ENCODE measurements at places on chromosomes 12 and 14.

DNA sequence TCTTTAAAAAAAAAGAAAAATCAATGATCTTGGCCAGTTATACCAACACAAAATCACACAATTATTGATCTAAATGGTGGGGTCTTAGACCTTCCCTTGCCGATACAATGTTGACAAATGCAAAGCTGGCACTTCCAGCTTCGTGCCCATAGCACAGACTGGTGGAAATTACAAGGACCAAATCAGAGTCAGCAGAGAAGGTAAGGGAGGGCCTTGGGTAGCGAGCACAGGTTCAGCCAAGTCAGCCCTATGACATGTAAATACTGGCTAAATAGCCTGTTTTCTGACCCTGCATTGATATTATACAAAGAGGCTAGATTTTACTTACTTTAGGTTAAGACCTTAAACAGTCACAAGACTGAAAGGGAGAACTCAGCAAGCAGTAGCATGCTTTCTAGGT is 30.3 kb upstream of the WDR89 start:
- DNase-seq = no peak

DNA sequence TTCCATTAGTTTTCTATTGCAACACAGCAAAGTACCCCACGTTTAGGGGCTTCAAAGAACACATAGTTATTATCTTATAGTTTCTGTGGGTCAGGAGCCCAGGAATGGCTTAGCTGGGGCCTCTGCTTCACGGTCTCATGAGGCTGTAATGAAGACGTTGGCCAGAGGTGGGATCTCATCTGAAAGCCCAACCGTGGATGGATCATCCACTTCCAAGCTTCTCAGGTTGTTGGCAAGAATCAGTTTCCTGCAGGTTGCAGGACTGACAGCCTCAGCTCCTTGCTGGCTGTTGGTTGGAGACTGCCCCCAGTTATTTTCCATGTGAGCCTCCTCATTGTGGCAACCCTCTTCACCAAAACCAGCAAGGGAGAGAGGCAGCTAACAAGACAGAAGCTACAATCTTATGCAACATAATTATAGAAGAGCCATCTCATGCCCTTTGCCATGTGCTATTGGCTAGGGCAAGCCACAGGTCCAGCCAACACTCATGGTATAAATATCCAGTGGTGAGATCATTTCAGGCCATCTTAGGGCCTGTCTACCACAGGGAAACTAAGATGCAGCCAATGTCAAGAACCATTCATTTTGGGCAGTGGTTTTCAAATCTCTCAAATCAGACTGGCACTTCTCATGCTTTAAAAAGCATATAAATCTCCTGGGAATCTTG is 452.4 kb downstream of the MED13L start:
- DNase-seq = no peak

DNA sequence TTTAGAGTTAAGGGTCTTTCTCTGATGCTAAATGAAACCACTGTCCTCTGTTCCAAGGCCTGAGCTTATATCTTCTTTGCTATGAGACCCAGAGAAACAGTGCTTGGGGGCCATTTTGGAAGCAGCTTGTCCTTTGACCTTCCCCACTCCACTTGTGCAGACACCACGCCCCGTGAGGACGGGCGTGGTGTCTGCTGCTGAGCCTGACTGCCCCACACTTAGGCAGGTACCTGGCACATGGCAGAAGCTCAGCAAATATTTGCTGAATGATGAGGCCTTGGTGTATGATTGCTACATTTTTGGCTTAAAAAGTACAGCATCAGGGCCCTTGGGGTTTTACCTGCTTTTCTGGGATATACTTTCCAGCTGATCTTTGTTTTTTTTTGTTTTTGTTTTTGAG is 69.9 kb downstream of the RASSF3 start:
- no peak for DNase-seq

GRCh38 chr12:64170024-64170423 is 52.1 kb downstream of the KICS2 start:
- no peak for DNase-seq

- no peak for DNase-seq
Observed at GRCh38 chr12:50589650-50590435, 85.1 kb downstream of the DIP2B start.

GRCh38 chr14:80464531-80465149 is 253.3 kb upstream of the DIO2 start:
- no peak for DNase-seq

DNA sequence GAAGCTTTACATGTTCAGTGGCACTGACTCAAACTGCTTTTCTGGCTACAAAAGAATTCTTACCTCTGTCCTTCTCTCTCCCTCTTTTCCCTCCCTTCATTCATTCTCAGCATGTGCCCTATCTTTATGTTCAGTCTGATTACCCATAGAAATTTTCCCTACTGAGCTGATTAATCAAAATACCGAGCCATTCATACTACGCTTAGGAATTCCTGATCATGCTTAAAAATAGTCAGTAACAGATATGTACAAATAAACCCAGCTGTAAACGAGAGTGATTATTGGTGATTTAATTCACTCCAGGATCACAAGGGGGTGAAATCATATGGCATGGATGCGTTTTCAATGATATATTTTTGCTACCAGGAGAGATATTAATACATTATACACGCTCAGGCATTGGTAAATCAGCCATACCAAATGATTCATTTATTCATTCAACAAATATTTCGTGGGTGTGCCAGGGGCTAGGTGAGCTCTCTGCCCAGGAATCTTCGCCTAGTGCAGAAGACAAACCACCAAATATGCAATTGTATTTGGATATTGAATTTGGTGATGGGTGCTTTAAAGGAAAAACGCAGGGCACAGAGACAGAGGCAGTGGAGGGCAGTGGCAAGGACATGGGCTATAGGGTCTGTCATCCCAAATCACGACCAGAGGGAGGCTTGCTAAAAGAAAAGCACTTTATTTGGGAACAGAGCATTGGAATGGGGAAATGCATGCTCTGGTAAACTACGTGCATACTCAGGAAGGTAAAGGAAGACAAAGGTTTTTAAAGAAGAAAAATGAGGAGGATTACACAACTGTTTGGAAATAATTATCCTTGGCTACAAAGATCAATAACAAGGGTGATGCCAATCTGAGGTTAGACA is 13.9 kb upstream of the VRK1 start:
- DNase-seq = no peak

DNA sequence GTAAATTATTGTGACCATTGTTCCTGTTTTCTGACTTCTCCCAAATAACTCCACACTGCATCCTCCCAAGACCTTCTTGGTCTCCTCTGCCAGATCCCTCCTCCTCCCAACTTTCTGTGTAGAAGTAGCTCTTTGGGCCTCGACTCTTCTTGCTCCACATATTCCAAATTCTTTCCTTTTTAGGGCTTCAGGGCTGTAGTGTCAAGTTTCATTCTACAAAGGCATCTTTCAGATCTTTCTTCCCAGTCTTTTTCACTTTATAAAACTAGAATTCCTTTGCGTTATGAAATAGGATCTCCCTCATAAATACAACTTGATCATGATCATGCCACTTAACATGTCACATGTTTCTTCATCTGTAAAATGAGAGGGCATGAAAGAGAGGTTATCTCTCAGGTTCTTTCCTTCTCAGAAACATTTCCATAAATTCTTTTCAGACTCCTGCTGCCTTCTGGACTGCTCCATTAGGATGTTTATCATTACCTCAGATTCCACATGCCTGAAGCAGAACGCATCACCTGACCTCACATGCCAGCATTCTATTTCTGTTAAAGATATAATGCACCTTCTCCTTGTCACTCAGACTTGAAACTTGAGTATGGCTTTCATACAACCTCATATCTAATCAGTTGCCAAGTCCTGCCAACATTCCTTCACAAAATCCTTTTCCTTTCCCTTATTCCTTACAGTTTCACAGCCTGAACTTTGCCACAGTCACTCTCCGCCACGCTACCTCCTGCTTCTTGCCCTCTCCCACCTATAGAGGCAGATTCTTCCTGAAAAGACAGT is 8.5 kb downstream of the SLC38A1 start:
- no peak for DNase-seq

GRCh38 chr14:76644855-76645518 is 116.3 kb upstream of the VASH1 start:
- DNase-seq = no peak

DNA sequence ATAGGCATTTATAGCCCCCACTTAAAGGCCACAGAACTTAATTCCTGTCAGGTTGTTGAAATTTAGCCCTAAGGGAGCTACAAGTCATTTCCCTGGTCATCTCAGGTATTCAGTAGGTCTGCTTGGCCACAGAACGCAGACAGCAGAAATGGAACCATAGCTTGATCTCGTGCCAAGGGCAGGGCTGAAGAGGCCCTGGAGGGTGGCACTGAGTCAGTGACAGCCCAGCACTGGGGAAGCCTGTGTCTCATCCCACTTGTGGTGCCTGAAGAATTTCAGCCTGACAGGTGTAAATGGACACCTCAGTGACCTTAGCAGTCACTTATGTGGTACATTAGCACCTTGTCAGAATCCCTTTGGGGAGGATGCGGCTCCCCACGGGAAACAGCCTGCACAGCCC is 6.6 kb downstream of the PRKAB1 start:
- no peak for DNase-seq

- DNase-seq = no peak
Observed at GRCh38 chr12:114477989-114478395, 72.0 kb upstream of the TBX5 start.

- no peak for DNase-seq
Observed at GRCh38 chr12:59314209-59314608, 281.6 kb upstream of the SLC16A7 start.

- no peak for DNase-seq
Observed at GRCh38 chr12:12432364-12432763, 75.5 kb downstream of the BORCS5 start.

DNA sequence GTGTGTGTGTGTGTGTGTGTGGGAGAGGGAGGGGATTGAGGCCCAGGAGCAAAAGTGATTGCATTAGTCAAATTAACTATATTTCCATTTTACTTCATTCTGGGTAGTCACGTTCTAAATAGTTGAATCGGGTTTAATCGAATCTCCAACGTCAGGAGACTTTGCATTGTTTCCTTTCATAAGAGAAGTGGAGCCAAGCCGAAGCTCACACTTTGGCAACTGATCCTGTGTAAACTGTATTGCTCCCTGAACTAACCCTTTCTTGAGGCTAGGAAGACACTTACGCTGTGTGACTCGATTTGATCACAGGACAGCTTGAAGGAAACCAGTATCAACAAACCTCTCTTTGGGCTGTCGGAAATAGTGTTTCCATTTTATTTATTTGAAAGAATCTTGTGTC is 363.4 kb upstream of the ATP2B1 start:
- no peak for DNase-seq

DNA sequence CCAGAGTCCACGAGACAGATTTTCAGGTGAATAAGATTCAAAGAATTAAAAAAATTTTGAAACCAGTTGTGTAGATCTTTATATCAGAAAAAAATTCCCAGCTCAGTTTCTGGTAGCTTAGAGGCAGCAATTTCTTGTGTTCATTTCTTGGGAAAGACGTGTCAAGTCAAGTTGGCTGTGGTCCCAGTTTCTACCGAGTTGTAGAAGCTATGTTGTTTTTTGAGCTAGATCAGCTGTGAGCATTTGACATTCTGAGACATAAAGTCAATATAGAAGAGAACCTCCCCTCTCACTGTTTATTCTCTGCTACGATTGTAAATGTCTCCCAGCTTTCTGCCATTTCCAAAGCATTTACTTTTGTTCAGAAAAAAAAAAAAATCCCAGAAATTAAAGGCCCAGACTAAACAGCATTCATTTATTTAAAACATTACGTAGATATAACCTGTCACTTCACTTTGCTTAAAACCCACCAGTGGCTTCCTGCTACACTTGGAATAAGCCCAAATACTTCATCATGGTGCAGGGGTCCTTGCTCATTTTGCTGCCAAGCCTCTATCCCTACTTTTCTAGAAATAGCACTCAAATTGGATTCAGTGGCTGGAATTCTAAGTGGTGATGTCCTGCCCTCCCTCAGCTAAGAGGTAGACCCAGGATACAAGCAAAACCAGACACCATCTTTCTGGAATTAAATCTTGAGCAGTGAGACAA is 20.6 kb upstream of the PYGL start:
- DNase-seq = no peak

- DNase-seq = no peak
Observed at GRCh38 chr12:49146406-49146805, 15.2 kb upstream of the TUBA1B start.

DNA sequence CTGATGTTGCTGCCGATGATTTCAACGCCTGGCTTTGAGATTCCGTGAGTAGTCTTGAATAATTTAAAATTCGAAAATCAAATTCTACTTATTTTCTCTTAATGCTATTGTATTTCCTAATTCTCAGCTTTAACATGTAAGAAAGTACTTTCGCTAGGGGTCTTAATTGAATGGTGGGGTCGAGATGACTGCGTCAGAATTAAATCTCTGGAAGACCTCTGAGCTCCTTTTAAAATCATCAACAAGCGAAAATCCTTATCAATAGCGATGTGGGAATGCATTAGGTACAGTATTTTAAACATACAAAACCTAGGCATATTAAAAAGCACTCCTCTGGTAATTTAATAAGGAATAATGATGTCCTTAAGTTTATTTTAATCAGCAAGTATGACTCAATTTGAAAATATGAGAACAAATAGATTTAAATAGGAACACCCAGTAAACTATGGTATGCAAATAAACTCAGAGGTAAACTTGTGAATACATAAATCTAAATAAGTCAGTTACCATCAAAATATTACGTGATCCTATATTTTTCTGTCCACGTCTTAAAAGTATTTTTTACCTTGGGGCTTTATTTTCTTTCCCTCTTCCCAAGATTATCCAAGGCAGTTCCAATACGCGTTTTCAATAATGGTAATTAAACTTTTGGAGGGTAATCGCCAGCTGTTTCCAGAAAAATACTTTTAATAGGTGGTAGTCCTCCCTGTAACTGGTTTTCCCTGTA is 1.4 kb downstream of the FOXA1 start:
- no peak for DNase-seq

Data from naive thymus-derived CD4-positive, alpha-beta T cell (primary cell).